IPS-NIHi11 (cell line): ENCODE measurements at places on chromosomes 12 and 14.

DNA sequence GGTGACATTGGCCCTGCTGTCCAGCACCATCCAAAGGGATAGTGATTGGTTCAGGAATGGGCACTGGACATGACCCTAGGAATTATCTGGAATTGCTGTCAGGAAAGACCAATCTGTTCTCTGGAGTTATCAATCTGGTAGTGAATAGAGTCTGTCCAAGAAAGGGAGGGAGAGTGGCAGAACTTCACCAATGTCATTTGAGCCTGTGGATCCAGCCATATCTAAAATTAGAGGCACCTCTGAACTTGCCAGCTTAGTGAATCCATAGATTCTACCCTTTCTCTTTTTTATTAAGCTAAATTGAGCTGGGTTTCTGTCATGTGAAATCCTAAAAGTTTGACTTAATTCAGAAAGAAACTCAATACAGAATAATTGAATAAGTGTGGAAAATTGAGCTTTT, 93.9 kb downstream of the NKX2-1 start:
- no peak for DNase-seq

DNA sequence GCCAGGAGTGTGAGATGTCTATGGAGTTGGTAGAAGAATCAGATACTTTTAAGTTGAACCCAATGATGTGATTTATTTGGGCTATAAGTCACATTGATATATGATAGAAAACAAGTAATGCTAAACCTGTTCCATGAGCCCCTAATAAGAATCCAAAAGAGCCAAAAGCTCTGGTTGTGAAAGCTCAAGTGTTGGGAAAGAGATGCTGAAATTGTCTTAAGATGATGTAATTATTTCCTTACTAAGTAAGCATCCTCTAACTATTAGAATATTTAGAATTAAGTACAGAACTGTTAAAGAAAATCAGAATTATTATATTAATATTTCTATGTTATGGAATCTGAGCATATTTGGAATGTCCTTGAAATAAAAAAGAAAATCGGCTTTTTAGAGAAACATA, 17.6 kb upstream of the SLC2A13 start:
- DNase-seq = no peak

DNA sequence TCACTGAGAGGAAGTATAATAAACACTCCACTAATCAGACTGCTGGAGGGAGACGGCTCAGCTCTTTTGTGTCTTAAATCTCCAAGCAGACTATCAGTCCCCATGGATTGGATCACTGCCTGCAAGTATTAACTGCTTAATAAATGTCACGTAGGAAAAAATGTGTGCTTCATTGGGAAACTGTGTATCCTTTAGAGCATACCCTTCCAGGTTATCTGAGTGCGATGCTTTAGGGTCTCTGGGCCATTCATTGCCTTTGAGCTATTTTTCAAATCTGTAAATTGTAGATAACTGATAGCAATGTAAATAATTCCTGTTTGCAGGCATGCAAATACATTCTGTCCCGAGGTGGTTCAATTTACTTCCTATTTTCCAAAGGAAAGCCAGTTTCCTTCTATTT, 45.0 kb upstream of the VASH1 start:
- DNase-seq = no peak

GRCh38 chr12:123021688-123022604, 41.5 kb downstream of the ARL6IP4 start:
- DNase-seq = no peak

- no peak for DNase-seq
These were observed 56.1 kb upstream of the DDX11 start for GRCh38 chr12:31017535-31017934.

DNA sequence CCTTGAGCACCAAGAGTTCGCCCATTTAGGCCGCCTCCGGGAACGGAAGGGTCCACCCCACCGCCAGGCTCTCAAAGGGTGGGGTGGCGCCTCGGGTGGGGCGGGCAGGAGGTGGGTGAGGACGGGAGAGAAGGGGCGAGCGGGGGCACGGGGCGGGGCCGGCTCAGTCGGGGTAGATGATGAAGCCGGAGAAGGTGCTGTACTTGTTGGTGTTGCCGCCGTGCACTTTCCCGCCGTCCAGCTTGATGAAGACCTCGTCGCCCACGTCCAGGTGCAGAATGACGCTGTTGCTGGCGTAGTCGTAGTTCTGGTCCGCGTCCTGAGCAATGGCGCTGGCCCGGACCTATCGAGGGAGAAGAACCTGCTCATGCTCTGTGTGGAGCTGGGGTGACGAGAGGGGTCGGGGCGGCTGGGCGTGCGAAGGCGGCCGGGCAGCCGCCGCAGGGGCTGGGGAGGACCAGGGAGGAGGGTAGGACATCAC, 4.1 kb downstream of the C1QL4 start:
- no peak for DNase-seq

DNA sequence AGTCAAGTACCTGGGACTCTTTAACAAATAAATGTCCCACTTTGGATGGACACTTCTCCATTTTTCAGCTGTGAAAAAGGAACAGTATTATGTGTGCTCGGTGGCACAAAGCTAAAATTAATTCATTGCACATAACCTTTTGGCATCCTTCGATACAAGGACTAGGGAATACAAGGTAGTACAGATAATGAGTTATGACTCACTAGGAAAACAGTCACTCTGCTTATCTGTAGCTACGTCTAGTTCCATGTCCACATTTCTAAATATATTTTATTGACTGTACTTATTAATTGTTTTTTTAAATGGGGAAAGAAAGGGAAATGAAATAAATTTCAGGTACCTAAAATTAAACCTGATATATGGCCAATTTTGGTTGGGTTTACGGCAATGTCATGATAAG, 35.2 kb upstream of the RIC8B start:
- no peak for DNase-seq

- no peak for DNase-seq
These were observed 25.3 kb downstream of the DDHD1 start for GRCh38 chr14:53127832-53128231.

- no peak for DNase-seq
These were observed 71.5 kb upstream of the DAAM1 start for GRCh38 chr14:59116984-59117415.

- DNase-seq = no peak
These were observed 6.7 kb upstream of the SSPN start for GRCh38 chr12:26188641-26189040.

DNA sequence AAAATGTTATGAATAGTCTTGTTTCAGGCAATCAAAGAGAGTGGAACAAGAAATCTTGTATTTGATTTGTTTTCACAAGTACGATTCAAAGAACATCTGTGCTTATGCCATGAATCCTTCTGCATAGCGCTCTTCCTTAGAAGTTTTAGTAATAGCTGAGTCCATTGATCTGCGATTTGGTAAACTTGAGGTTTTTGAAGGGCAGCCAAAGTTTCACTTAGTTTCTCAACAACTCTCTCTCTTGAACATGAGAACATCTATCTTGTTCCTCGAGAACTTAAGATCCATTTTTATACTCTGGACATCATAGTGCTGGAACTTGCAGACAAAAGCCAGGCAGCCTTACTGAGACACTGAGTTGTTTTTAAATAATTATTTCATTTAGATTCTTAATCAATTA, 96.2 kb upstream of the USP15 start:
- DNase-seq = no peak

- no peak for DNase-seq
These were observed 23.6 kb upstream of the TTC7B start for GRCh38 chr14:90839889-90840266.

GRCh38 chr12:98916106-98916505, 271.0 kb downstream of the APAF1 start:
- DNase-seq = no peak

DNA sequence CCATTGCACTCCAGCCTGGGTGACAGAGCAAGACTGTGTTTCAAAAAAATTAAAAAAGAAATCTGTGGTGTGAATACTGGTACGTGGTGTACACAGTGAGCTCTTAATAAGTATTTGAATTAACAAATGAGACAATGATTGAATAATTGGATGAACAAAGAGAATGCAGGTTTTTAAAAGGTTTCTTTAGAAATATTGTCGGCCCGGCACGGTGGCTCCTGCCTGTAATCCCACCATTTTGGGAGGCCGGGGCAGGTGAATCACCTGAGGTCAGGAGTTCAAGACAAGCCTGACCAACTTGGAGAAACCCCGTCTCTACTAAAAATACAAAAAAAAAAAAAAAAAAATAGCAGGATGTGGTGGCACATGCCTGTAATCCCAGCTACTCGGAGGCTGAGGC, 6.6 kb downstream of the HIF1A start:
- no peak for DNase-seq

- DNase-seq = peak; percentile 58
These were observed 88.6 kb downstream of the R3HDM2 start for GRCh38 chr12:57342207-57342691.

- no peak for DNase-seq
These were observed 70.4 kb upstream of the RIN3 start for GRCh38 chr14:92443167-92443566.

GRCh38 chr14:67943947-67944346, 124.4 kb downstream of the RAD51B start:
- DNase-seq = peak; percentile 60

DNA sequence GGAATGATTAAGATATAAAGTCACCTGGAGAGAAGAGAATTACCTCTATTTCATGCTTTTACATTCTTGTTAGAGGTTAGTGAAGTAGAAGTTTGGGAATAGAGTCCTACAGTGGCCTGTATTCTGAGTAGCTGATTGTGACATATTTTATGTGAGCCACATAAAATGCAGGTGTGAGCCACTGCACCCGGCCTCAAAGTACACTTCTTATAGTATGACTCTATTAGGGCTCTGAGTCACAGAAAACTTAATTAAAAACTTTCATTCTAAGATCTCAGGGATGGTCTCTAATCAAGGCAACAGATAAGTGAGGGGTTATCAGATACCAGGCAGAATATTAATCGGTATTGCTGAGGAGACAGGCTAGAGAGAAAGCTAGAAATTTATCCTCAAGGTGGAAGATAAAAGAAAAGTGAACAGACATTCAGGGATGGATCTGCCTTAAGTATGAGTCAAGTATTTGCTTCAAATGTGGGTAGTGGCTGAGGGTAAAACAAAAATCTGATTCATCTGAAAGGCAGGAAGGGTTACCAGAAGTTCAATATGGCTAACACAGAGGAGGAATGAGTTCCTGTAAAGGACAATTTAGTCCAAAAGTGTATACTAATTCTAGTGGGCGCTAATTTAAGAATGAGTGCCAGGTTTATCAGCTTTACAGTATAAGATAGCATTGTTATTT, 5.5 kb upstream of the G2E3 start:
- no peak for DNase-seq

DNA sequence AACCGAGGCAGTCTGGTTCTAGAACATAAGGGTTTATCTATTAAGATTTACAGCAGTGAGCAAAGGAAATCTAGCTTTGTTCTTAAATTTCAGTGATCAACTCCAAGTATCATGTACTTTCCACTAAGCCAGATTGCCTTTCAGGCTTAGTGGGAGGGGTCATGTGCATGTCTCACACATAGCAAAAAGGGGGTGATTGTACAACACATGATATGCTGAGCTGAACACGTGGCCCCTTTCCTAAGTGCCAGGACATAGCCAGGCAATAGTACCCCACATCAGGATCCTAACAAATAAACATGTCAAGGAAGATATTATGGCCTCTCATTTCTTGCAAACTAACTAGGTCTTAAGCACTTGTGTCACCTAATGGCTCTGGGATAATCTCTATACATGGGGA, 347.2 kb downstream of the C12orf75 start:
- no peak for DNase-seq

DNA sequence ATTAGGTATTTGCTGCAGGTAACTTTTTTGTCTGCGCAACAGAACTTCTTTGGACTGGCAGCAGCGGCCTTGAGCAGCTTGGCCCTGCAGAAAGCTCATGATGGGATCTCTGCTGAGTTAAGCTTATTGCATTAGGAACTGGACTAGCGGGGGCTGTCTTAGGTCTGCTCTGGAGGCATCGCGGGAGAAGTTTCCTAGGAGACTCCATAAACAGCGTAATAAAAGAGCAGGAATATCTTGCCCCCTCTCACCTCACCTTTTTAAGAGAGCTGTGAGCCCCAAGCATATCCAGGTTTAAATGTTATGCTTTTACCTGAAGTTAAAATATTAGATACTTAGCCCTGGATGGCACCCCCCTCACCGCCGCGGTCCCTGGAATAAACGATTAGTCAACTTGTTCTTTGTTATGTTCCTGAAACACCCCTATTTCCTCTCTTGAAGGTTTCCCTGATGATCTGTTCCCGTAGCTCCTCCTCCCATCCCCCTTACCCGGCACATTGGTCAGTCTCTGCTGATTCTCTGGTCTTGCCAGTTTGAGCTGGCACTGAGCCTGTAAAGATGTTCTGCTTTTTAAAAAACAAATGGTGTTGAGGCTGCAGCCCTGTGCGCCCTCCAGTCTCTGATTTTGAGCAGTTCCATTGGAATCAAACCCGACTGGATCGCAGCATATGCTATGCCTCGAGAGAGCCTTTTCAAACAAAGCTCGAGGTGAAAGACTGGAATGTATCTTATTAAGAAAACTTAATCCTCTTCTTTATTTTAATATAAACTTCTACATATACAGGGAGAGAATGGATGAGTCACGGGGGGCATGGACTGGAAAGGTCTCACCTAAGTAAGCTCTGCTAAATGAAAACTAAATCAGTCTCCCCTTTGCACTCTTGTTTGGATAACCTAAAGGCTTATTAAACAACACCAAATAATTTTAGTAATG, 1.9 kb downstream of the MLXIP start:
- DNase-seq = no peak

DNA sequence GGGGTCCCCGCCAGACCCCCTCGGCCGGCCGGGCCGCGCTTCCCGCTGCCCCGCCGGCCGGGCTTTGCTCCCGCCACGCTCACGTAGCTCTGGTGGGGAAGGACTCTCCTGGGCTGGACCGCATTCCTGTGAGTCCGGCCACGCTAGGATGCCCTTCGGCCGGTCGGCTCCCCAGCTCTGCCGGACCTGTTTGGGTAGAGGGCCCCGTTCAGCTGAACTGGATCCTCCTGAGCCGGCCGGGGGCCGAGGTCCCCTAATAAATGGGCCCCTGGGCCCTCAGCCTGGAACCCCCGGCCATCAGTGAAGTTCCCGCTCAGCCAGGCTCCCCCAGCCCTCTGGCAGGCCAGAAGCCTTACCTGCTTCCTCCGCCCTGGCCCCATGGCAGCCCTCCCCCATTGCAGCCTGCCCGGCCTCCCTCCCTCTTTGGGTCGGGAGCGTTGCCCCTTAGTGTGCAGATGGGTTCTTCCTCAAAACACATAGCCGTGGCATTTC, 593 bp downstream of the UNC119B start:
- peak; percentile 66 for DNase-seq

GRCh38 chr14:69354383-69355153, 43.5 kb downstream of the ERH start:
- DNase-seq = no peak

- DNase-seq = peak; percentile 82
These were observed 32.6 kb downstream of the PAPLN start for GRCh38 chr14:73269729-73270531.

GRCh38 chr14:24314377-24315193, 3.3 kb downstream of the LTB4R start:
- no peak for DNase-seq
